ENCODE measurements at places on chromosomes 7 and 10.
A peak's percentile ranks its signal among the peaks of the same experiment; 100 is the strongest.

- no peak for DNase-seq
Measured at GRCh38 chr10:132146271-132146671, 40.5 kb upstream of the DPYSL4 start.

DNA sequence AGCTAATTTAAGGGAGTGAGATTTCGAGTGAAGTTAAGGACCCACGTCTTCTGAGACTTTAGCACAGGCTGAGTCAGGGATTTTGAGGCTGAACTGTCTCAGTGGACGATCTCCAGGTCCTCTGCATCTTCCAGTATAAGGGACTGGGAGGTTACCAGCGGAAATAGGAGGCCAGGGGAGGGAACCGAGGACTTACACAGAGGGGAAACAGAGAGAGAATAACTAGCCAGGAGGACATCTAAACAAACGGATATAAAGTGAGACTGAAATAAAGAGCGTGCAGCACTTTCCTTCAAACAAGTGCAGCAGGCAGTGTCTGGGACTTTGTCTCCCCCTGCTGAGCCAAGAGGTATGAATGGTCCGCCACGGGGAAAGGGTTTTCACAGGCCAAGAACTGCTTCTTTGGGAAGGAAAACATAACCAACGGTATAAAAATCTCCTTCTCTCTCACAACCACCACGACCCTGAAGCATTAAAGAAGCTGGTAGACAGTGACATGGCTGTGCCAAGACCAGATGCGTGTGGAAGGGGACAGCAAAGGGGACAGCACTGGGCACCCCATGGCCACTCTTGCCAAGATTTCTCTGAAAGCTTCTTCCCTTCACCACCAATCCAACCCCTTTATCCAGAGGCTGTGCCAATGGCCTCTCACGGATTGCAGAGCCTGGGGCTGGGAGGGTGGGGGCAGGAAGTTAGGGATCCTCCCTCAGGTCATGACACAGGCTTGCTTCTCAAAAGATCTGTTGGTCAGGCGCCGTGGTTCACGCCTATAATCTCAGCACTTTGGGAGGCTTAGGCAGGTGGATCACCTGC is 72.0 kb downstream of the SLC37A3 start:
- DNase-seq = peak; percentile 48

DNA sequence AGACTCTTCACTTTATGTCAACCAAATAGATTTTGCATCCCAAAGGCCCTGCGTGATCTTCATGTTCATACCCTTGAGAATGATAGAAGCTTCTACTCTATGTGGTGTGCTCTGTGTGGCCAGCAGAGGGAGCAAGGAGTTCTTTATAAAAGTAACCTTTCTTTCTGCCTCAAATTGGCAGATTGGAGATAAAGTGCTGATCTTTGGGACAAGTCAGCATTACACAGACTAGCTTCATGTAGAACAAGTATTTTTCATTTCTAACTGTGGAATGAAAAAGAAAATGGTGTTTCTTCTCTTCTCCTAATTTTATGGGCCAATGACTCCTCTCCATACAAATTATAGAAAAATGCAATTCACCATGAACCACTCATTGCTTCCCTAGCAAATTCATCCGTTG is 1214.1 kb downstream of the SORCS1 start:
- DNase-seq = peak; percentile 31

DNA sequence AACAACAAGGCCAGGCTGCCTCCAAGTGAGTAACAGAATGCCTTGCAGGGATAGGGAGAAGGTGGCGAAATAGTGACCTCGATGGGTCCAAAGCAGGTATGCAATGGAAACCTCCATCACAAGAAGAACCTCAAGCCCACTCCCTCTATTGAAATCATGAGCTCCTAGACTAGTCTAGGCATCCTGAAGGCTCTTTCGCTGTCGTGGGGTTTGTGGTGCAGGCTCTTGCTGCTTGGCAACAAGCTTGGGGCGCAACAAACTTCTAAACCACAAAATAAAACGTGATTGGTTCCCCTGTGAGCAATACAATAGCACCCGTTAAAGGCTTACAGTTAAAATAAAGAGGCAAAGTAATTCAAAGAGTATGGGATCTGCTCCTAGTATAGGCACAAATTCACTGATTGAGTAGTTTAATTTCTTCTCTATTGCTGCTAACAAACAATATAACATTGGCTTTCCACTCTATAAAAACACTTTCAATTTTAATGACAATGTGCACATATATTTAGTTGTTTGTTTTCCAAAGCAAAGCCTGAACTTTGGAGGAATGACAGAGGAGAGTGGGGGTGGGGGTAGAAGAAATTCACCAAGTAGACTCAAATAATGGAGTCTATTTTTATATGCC is 64.1 kb downstream of the C10orf67 start:
- no peak for DNase-seq

DNA sequence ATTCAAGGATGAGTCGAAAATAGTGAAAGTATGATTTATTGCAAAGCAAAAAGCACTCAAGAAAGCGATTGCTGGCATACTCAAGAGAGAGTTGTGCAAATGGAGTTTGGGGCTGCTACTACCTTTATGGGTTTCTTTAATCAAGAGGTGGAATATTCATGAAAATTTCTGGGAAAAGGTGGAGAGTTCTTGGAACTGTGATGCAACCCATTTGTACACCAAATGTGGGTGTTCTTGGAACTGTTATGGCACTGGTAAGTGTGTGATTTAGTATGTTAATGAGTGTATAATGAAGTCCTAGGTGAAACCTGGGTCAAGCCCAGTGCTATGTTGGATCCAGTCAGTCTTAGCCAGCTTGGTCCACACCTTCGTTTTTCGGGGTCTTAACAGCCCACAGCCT is 3.4 kb upstream of the VOPP1 start:
- DNase-seq = no peak

GRCh38 chr10:118583611-118584010 is 11.8 kb downstream of the PRLHR start:
- DNase-seq = peak; percentile 21

GRCh38 chr10:132944510-132944909 is 2.1 kb upstream of the CFAP46 start:
- DNase-seq = no peak

DNA sequence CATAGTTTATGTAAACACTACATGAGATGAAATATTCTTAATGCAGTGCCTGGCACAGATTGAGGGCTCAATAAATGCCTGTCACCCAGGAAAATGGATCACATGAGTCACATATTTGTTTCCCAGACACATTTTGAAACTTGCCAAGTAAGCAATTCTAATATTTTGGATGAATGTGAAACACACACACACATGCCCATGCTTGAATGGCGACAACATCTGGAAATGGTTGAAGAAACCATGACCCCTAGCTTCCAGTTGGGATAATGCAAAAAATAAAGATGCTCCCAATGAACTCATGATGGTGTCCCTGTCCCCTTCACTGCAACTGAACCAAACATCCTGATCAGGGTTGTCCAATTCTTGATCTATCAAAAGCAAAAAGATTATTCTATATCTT is 797.3 kb downstream of the XPNPEP1 start:
- peak; percentile 9 for DNase-seq

DNA sequence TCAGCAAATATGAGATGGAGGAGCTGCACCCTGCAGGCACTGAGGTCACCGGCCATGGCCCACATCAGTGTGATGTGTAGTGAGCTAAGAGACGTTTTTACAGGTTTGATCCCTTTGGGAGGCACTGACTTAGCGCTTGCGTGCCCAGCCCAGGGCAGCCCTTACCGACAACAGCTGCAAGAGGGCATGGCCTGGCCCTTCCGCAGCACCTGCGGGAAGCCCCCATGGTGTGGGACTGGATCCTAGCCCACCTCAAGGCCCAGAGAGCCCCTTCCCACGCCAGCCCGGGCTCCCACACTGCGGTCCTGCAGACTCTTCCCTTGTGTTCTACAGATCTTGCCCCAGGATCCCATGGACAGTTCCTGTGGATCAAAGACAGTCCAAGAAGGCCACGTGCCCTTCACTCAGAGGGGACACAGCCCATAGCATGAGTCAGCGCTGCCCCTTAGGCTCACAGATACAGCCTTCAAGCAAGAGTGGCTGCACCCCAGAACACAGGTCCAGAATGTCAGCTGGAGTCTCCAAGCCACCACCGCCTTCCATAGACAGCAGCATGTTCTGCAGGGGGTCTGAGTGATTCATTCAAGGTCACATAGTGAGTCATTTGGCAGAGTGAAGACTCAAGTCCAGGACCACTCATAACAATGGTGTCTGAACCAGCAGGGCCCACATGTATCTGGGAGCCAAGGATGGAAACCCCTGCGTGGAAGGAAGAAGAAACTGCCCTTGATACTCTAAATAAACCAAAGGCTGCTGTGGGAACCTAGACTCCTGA is 25.4 kb downstream of the TLL2 start:
- no peak for DNase-seq

DNA sequence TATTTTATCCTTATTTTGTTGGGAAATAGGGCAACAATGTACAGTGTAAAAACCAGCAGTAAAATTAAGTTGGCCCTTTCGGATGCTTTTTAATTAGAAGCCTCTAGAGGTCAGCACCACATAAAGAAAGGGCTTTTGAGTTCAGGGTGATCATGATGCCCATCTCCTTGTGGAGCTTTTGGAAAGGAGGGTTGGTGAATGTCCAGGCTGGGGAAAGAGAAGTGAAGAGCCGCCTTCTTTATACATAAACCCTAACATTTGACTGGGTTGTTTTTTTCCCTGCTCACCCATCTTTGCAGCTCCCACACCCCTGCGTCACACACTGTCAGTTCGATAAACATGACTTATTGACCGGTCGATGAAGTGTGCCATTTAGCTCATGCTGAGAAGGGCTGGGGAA is 29.8 kb downstream of the MTURN start:
- peak; percentile 68 for DNase-seq

DNA sequence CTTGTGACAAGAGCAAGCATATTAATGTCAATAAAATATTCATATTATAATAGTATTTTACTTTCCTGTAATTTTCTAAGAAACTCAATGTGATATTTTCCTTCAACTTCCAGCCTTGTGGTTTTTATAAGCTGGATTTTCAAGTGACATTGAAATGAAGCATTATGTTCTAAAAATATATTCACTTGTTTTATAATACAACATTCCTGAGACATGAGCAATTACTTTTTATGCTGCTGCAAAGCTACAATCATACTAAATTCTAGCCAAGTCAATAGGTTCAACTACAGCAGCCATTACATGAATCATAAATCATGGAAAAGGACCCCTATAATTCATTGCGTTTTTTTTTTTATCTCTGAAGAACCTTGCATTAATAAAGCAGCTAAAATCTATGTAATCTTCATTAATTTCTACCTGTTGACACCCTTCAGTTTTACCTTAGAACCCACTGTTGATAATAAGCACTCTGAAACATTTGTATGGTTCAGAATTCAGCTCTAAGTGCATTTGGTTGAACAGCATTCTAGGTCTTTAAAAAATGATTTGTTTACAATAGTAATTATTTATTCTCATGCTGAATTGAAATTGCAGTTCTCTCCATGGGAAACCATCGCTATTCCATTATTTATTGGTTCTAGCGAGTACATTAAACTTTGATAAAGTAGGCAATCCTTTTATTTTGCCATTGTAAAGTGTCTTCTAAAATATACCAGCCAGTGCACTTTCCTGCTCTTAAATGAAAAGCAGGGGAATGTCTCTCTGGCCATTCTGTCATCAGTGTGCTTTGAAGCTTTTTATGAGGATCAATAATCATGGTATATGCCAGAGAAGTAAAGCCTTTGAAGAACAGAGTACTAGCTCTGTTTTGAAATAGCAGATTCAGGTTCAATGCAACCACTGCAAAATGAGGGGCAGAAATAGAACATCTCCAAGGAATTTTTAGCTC is 132.6 kb downstream of the GNAT3 start:
- DNase-seq = peak; percentile 91

- DNase-seq = no peak
Measured at GRCh38 chr7:37657816-37658215, 25.8 kb upstream of the GPR141 start.

DNA sequence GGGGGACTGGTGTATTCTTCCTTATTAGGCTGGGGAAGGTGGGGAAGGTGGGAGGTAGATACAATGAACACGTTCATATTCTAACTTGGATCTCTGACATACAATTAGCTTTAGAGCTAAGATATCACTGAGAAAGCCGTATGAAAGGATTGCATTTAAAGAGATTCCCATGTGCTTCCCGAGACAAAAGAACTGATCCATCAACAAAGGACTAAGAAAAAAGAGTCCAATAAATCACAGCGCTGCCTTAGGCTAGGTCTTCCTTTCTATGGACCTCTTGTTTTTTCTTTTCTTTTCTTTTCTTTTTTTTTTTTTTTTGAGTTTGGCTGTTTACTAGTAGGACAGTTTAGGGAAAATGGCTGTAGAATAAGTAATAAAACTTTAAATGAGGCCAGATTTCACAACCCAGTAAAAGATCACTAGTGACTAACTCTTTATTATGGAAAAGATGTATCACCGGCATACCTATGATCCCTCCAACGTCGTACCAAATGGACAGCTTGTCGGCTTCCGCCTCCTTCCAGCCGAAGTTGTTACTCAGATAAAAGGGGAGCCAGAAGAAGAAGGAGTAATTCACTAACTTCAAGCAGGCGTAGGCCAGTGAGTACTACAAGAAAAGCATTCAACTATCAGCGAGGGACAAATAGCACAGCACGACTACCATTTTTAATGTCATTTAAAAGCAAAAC is 50.0 kb downstream of the SLC37A3 start:
- DNase-seq = peak; percentile 53

DNA sequence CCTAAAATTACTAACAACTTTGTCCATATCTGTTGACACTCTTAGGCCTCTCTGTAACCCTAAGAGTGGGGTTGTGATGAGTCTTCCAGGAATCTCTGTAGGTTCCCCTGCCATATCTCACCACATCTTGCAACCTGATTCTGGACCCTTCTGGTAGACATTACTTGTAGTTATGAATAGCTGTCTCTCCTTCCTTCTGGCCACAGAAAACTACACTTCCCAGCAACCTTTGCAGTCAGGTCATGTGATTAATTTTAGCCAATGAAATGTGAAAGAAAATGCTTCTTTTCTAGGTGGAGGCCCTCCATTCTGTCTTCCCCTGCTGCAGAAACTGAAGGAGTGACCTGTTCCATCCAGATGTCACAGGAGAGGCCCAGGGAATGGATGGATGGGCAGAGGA is 147.6 kb upstream of the AOAH start:
- no peak for DNase-seq

DNA sequence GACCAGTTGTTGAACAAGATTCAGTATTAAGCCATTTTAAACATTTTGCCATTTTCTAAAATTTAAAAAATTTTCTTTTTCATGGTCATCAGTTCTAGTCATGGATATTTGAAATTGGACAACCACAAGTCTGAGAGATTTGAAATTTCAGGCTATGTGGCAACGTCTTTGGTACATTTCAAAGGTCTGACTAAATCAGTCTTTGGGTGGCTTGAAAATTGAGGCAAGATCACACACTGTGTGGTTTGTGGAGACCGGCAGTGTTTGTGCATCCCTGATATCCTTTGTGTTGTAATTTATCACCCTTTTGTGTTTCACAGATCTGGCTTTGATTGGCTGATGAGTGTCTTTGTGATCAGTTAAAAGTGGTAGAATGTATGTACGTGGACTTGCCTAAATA is 35.7 kb downstream of the CCAR1 start:
- DNase-seq = no peak

Measured in HCEC 1CT (cell line).